Inflammatory macrophage (primary cell): ENCODE measurements at places on chromosomes 5 and 9.

- DNase-seq = no peak
These were observed 8.4 kb downstream of the DCANP1 start for GRCh38 chr5:135438636-135439221.

DNA sequence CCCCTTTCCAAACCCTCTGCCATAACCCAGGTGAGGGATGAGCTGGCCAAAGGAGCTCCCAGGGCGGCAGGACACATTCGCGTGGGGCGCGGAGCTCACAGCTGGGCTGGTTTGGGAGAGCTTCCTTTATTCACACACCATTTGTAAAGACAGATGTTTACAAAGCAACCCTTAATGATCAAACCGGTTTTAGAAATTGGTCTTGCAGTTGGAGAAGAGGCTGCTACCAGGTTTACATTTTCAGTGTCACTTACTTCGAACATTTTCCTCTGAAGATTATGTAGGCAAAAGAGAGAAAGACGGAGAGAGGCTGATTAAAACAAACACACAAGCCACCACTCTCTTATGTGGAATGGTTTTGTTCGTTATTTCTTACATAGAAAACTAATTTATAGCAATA, 648.7 kb downstream of the IRX1 start:
- no peak for DNase-seq

DNA sequence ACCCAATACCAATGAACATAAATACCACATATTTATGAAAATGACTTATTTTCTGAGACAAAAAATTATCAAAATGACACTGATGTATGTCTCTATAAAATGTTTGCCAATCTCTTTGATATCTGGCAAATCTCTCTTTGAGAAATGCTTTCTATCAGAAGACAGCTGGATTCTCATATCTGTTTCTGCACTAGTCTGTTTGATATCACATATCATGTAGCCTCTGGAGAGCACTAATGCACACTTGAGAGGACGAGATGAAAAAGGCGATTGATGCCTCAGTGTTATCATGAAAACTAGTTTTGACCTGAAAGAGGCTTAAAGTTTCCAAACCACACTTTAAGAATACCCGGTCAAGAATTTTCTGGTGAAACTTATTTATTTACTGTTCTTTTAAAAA, 29.1 kb upstream of the ANKRD55 start:
- no peak for DNase-seq

DNA sequence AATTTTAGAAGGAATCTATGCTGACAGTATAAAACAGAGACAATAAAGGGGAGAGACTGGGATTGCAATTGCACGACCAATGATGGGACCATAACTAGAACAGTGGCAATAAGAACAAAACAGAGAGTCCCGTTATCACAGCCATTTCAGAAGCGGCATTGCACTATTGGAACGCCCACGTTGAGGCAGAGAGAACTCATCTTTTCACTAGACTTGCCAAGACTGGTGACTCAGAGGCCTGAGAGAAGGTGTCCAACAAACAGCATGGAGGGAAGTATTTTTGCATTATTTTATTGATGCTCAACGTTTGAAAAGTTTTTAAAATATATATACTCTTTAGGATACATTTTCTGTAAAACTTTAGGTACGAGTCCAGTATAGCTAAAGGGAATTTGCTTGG, 737.7 kb downstream of the TLE1 start:
- DNase-seq = no peak
